ENCODE measurements at places on chromosomes 3 and 15. TPM values are rescaled to one million over a fixed set of nuclear protein-coding genes. Genes with fewer than 3 reads are reported as not detected.

The PARP3 gene
- 26.6 TPM for total RNA-seq

The ADAMTS7 gene
- 8.9 TPM for total RNA-seq

The ITIH3 gene
- 2.8 TPM for total RNA-seq

The PAQR5 gene
- total RNA-seq: 0.15 TPM

The ARHGEF26 gene
- total RNA-seq: 0.12 TPM

The SLCO3A1 gene
- 3.4 TPM for total RNA-seq

Data from smooth muscle cell of the coronary artery (primary cell).